HepG2 (cell line): ENCODE measurements at places on chromosomes 11 and 22. TPM values are rescaled to one million over a fixed set of nuclear protein-coding genes. Genes with fewer than 3 reads are reported as not detected.

- DNase-seq = no peak
These were observed 1013.0 kb downstream of the OPCML start for GRCh38 chr11:132519241-132519815.

GRCh38 chr11:67615728-67616430, 9.1 kb downstream of the NDUFV1 start:
- DNase-seq = no peak

- DNase-seq = no peak
These were observed 17.8 kb upstream of the CASTOR1 start for GRCh38 chr22:30307041-30307574.

GRCh38 chr11:75968021-75968625, 153.1 kb downstream of the UVRAG start:
- no peak for DNase-seq

DNA sequence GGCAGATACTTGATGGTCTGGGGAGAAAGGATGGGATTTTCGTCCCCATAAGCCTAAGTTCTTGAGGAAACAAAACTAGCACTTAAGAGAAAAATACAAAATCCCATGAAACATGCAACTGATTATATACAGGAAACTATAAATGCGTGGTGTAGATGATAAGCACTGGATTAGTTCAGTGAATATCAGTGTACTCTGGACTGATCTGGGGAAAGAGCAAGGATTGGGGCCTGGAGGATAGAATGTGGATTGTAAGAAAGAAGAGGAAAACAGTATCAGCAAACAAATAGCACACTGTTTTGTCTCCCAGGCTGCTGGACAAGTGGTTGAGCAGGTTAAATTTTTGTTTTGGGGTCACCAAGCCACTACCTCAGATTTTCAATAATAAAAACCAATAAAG, 49.8 kb downstream of the DCUN1D5 start:
- no peak for DNase-seq

PRR33 gene
- total RNA-seq = not detected in 2 replicates

NPTXR gene
- total RNA-seq = 2.5 and 2.6 TPM in 2 replicates
